ENCODE measurements at places on chromosomes 16 and 17. TPM values are rescaled to one million over a fixed set of nuclear protein-coding genes. Genes with fewer than 3 reads are reported as not detected.

Gene TSNAXIP1
- 0.62 TPM for total RNA-seq

Gene TMEM238L
- total RNA-seq, result not detected

Gene SMCR8
- 13.2 TPM for total RNA-seq

Gene KRT32
- total RNA-seq, result not detected

Gene OR3A3
- total RNA-seq, result not detected

Gene DLX4
- total RNA-seq, result 0.86 TPM

Gene EEF2KMT
- total RNA-seq, result 12.2 TPM

Gene GSPT1
- 234 TPM for total RNA-seq

Gene KRTAP2-3
- total RNA-seq, result not detected

Gene GPRC5C
- total RNA-seq, result 0.97 TPM

Gene CA10
- total RNA-seq, result not detected

Gene UNK
- 33.7 TPM for total RNA-seq

Gene CTF1
- 0.18 TPM for total RNA-seq

Gene CRYBA1
- total RNA-seq, result not detected

Gene HES7
- total RNA-seq, result 3.2 TPM

Gene CEP295NL
- total RNA-seq, result not detected

Gene HAP1
- not detected for total RNA-seq

Gene IL17C
- total RNA-seq, result not detected

Gene NEUROD2
- not detected for total RNA-seq

Gene KRT39
- total RNA-seq, result not detected

Gene AIPL1
- total RNA-seq, result not detected

Gene ASGR1
- 2.2 TPM for total RNA-seq

Gene HSPB9
- 0.09 TPM for total RNA-seq

Gene MTMR4
- total RNA-seq, result 69.2 TPM

Gene PRSS8
- total RNA-seq, result not detected

Gene SLC16A5
- total RNA-seq, result 6.0 TPM

Gene FNDC8
- not detected for total RNA-seq

Gene CHRNE
- 0.84 TPM for total RNA-seq

Gene FGF11
- 10.6 TPM for total RNA-seq
